ENCODE measurements at places on chromosomes 4 and X. TPM values are rescaled to one million over a fixed set of nuclear protein-coding genes. Genes with fewer than 3 reads are reported as not detected.

Gene AFF2
- polyA plus RNA-seq, result 0.14 TPM

Gene PHOX2B
- not detected for polyA plus RNA-seq

Gene NR0B1
- not detected for polyA plus RNA-seq

Gene DGKK
- not detected for polyA plus RNA-seq

Gene GPRIN3
- not detected for polyA plus RNA-seq

Gene MMGT1
- polyA plus RNA-seq, result 14.0 TPM

Gene GRIA3
- 0.06 TPM for polyA plus RNA-seq

Gene ESX1
- not detected for polyA plus RNA-seq

Gene XKRX
- 0.39 TPM for polyA plus RNA-seq

Gene CXCL11
- polyA plus RNA-seq, result 0.06 TPM

Gene UGT2A1
- polyA plus RNA-seq, result not detected

Gene ENPEP
- not detected for polyA plus RNA-seq

Gene ARHGAP24
- polyA plus RNA-seq, result 2.0 TPM

Gene ENAM
- polyA plus RNA-seq, result not detected

Gene CT55
- polyA plus RNA-seq, result not detected

Gene ERVMER34-1
- 13.5 TPM for polyA plus RNA-seq

Gene ARMCX2
- polyA plus RNA-seq, result 6.0 TPM

Gene SFRP2
- polyA plus RNA-seq, result 0.02 TPM

Gene DRD5
- not detected for polyA plus RNA-seq

Gene INPP4B
- 38.5 TPM for polyA plus RNA-seq

Gene MUC7
- not detected for polyA plus RNA-seq

Gene SERPINA7
- polyA plus RNA-seq, result not detected

Gene USP17L18
- not detected for polyA plus RNA-seq

Gene FDCSP
- polyA plus RNA-seq, result not detected

Gene MEPE
- polyA plus RNA-seq, result not detected

Gene DMD
- 12.2 TPM for polyA plus RNA-seq

Gene SMIM31
- not detected for polyA plus RNA-seq

Gene CT45A3
- polyA plus RNA-seq, result not detected

Gene NXF3
- polyA plus RNA-seq, result 0.22 TPM

Gene MAGEC3
- not detected for polyA plus RNA-seq

Gene XAGE3
- not detected for polyA plus RNA-seq

Gene NXT2
- polyA plus RNA-seq, result 3.5 TPM

Gene PABPC4L
- 0.03 TPM for polyA plus RNA-seq

Gene RNF128
- polyA plus RNA-seq, result 4.1 TPM

Gene MAGEB4
- polyA plus RNA-seq, result not detected

Gene RAI2
- polyA plus RNA-seq, result not detected

Gene ANOS1
- 8.5 TPM for polyA plus RNA-seq

Gene LUZP4
- polyA plus RNA-seq, result not detected

Gene RPGR
- 0.96 TPM for polyA plus RNA-seq

Gene PTTG2
- not detected for polyA plus RNA-seq

Gene CTAG2
- not detected for polyA plus RNA-seq

Gene MAGEA1
- not detected for polyA plus RNA-seq

Gene CSAG1
- not detected for polyA plus RNA-seq

Gene HHIP
- polyA plus RNA-seq, result 1.2 TPM

Gene PASD1
- polyA plus RNA-seq, result not detected

Gene AMBN
- polyA plus RNA-seq, result not detected

Gene CSAG3
- polyA plus RNA-seq, result not detected

Gene SYN1
- 0.10 TPM for polyA plus RNA-seq
